CD4-positive, alpha-beta T cell treated with Interleukin-21 for 1 hour (primary cell): ENCODE measurements at places on chromosomes 1 and 21.
A peak's percentile ranks its signal among the peaks of the same experiment; 100 is the strongest.

GRCh38 chr1:19377812-19378718 lies 65.9 kb downstream of the SLC66A1 start:
- no peak for DNase-seq

DNA sequence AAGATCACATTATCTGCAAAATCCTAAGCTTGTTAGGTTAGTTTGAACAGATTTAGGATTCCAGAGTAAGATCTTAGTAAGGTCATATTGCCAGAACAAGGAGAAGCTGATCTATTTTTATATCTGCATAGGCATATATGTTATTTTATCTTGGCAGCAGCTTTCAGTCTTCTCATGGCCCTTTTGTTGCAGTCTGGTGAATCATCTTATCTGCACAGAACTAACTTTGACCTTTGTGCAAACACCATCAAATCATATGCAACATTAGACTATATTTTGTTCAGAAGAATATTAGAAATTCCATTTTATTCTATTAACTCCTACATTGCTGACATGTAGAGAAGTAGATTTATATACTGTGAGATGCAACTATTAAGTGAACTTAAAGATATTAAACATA lies 107.3 kb downstream of the CLEC20A start:
- no peak for DNase-seq

GRCh38 chr1:31441073-31441472 lies 28.1 kb downstream of the SERINC2 start:
- DNase-seq: no peak

GRCh38 chr21:25573409-25574206 lies 33.7 kb downstream of the MRPL39 start:
- peak; percentile 75 for DNase-seq

DNA sequence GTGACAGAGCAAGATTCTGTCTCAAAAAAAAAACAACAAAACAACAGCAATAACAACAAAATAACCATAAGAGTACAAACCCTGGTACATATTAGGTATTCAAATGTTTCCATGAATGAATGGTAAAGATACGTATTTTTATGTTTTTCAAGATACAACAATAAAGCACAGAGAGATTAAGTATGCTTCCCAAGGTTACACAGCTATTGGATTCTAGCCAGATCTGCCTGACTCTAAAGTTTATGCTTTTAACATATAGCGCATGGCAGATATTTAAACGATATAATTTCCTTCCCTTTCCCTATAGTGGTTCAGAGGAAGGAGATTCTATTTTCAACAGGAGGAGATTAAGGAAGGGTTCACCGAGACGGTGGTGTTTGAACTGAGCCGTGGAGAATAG lies 25.5 kb downstream of the RNU5D-1 start:
- no peak for DNase-seq

GRCh38 chr21:14554948-14555347 lies 8.8 kb upstream of the SAMSN1 start:
- DNase-seq: no peak
